H4 (cell line): ENCODE measurements at places on chromosomes 2 and 18. TPM values are rescaled to one million over a fixed set of nuclear protein-coding genes. Genes with fewer than 3 reads are reported as not detected.
A peak's percentile ranks its signal among the peaks of the same experiment; 100 is the strongest.

GRCh38 chr2:216006164-216006663, 7.1 kb downstream of the MREG start:
- peak; percentile 40 for DNase-seq

- DNase-seq, result no peak
Measured at GRCh38 chr18:904218-905090, at the start of gene ADCYAP1. Gene ADCYAP1, plus strand, starts transcription at chr18:904871. Its CDS starts 516 bp downstream, at chr18:905387.

- peak; percentile 77 for DNase-seq
Measured at GRCh38 chr2:9753276-9753600, 90.0 kb upstream of the TAF1B start.

- DNase-seq, result no peak
Measured at GRCh38 chr2:168469281-168469988, 13.4 kb downstream of the CERS6 start.

DNA sequence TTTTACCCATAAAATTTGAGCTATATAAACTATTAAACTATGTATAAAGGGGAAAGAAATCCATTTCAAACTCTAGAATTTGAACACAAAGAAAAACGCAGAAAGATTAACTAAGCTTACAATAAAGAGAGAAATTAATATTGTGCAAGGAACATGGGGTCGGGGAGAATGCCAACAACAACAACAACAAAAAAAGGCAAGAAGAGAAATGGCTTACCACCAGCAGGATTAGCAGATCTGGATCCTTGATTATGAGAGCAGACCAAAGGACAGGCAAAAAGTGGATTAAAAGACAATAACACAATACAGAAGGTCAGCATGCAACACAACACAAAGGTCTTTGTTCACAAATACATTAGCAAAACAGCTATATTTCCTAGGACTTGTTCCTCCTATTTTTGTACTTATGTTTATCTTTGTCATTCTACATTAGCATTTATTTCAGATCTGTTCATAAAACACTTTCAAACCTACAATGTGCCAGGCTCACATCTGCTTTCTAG, 103.4 kb upstream of the RNU4ATAC start:
- no peak for DNase-seq

GRCh38 chr2:62382757-62383156, 123.2 kb downstream of the TMEM17 start:
- no peak for DNase-seq

DNA sequence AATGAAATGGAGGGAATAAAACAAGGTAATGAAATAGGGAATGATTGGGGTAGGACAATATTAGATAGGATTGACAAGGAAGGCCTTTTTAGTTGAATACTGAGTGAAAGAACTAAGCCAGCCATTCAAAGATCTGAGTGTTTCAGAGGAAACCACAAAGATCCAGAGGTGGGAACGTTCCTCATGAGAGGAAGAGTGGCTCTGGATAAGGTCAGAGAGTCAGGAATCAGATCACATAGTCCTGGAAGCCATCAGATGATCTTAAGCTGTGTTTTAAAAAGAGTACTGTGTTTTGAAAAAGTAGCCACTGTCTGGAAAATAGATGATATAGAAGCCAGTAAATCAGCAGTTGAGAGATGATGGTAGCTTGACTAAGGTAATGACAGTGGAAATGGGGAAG, 11.8 kb downstream of the TTLL4 start:
- no peak for DNase-seq

GRCh38 chr2:71685941-71686611, 232.7 kb downstream of the DYSF start:
- DNase-seq, result no peak

GRCh38 chr2:179551539-179552045, 287.0 kb upstream of the SESTD1 start:
- no peak for DNase-seq

The PSMA8 gene
- total RNA-seq, result not detected in 2 replicates

The AGXT gene
- not detected in 2 replicates for total RNA-seq
